ENCODE measurements at places on chromosomes 11 and 22.

DNA sequence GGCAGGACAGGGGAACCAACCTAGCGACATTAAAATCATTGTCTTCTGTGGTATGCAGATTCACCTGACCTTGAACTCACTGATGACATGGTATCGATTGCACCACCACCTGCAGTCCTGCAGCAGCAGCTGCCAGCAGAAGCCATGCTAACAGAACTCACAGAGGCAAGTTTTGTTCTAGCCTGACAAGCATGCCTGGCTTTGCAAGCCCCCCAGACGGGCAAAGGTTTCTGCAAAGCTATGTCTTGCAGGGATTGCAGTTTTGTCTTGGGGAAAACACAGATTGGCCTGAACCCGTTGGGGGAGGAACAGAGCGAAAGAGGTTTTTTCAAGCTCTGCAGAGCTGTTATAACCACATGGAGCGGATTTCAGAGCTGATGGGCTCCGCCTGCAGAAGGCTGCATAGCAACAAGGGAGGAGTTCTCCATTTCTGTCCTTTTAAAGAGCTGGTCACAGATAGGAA lies 221.0 kb downstream of the HIPK3 start:
- no peak for DNase-seq

GRCh38 chr22:41070665-41071331 lies 21.6 kb upstream of the EP300 start:
- no peak for DNase-seq

DNA sequence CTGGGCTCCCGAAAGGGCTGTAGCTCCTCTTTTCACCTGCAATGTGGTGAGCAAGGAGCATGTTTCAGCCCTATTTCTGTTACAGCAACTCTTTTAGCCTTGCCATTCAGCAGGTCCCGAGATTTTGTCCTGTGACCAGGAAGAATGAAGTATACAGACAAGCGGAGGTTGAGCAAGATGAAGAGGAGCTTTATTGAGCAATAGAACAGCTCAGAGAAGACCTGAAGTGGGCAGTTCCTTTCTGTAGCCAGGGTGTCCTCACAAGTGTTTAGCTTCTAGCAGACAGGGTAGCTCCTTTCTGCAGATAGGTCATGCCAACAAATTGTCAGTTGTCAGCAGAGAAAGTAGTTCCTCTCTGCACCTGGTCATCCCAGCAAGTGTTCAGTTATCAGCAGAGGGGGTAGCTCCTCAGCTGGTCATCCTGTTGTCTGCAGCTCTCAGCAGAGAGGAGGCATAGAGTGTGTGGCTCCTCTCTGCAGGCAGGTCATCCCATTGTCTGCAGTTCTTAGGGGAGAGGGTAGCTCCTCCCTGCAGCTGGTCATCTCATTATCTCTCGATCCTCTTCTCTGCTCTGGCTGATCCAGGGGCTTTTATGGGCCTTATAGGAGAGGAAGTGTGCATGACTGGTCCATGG lies 5.4 kb upstream of the OR56A4 start:
- no peak for DNase-seq

DNA sequence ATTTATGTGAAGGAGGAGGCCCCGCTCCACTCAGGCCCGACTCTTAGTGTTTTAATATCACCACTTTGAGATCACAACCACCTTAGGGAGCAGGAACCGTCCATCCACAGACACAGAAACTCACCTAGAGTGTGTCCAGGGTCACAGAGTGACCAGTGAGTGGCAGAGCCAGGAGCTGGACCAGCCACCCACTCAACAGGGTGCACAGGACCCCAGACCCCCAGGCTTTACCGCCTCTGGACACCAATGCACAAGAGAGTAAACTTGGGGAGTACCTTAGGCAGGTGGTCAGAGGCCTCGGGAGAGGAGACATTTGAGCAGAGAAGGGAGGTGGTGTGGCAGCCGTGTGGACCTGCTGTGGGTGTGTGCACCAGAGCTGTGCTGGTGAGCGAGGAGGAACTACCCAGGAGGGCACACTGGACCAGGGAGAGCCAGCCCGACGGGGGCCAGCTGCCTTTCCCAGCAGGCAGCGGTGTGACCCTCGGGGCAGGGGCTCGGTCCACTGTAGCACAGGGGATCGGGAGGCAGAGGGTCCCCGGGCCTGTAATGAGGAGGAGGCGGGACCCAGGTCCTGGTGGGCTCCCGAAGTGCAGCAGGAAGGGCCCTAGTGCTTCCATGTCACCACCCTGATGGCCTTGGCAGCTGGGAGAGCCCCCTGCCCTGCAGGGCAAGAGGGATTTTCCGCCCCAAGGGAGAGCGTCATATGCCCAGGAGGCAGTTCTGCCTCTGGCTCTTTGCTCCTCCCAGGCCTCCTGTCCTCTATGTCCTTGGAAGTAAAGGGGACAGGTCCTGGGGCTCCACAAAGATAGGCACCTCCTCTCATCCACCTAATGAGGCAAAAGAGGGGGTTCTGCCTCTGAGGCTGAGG lies 7.5 kb upstream of the NLRP6 start:
- no peak for DNase-seq

- DNase-seq = no peak
Observed at GRCh38 chr11:76786441-76787014, 3.4 kb downstream of the TSKU start.

DNA sequence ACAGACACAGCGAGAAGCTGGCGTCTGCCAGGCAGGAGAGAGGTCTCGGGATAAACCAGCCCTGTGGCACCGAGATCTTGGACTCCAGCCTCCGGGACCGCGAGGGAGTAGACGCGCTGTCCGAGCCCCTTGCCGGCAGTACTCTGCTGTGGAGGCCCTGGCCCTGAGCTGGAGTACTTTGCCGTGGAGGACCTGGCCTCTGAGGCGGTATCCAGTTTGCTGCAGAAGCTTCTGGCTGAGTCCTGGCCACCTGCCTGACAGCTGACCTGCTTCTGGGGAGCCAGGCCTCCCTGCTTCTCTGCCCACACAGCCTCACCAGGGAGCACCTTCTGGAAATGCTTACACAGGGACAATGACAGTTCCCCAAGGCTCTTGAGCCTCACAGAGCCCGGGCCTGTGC lies 31.6 kb upstream of the CARS1 start:
- DNase-seq = no peak

DNA sequence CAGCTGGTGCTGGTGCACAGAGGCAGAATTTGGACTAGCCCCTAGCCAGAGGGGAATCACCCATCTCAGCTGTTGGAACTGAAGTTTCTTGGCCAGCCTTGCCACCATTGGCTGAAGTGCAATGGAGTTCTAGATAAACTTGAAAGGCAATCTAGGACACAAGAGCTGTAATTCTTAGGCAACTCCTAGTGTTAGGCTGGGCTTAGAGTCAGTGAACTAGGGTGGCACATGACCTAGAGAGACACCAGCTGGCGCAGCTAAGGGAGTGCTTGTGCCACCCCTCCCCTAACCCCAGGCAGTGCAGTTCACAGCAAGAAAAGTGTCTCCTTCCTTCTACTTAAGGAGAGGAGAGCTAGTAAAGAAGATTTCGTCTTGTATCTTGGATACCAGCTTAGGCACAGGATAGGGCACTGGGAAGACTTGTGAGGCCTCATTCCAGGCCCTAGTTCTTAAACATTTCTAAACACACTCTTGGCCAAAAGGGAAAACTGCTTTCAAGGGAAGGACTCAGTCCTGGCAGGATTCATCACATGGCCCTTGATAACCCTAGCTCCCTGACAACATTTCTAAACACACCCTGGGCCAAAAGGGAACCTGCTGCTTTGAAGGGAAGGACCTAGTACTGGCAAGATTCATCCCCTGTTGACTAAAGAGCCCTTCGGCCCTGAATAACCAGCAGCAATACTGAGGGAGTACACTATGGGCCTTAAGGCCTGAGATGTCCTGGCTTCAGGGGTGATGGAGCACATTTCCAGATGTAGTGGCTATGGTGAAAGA lies 53.4 kb downstream of the XRRA1 start:
- no peak for DNase-seq

GRCh38 chr11:19316434-19316833 lies 75.7 kb upstream of the E2F8 start:
- DNase-seq = no peak

Measured in NCI-H1436 (cell line).